ENCODE measurements at places on chromosomes 16 and 17.

DNA sequence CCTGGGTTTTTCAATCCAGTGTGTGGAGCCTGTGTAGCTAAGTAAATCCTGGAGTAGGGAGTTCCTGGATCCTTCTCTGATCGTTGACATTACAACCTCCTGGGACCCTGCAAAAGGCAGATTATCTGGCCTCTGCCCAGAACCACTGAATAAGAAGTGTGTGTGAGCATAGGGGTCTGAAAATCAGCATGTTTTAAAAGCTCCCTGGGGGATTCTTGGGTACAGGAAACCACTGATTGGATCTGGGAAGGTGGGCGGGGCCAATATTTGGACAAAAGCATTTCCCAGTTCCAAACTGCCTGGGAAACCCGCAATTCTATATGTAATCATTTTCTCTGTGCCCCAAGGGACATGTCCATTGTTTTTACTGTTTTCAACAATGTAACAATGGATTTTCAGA lies 27.2 kb upstream of the BEAN1 start:
- no peak for DNase-seq

DNA sequence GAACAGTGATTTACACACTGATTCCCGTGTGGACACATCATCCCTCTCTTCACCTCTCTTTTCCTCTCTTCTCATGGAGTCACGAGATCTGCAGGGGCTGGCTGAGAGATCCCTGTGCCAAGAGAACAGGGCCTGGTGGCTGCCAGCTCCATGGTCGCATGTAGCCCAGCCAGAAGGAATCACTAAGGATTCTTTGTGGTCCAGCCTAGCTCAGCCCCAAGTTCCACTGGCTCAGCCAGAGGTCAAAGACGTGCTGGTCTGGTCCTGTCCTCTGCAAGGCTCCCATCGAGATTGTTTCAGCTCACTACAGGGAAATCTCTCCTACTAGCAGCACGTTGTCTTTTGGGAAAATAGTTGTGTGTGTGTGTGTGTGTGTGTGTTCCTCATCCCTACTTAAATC lies 66.4 kb downstream of the NDEL1 start:
- DNase-seq: no peak

DNA sequence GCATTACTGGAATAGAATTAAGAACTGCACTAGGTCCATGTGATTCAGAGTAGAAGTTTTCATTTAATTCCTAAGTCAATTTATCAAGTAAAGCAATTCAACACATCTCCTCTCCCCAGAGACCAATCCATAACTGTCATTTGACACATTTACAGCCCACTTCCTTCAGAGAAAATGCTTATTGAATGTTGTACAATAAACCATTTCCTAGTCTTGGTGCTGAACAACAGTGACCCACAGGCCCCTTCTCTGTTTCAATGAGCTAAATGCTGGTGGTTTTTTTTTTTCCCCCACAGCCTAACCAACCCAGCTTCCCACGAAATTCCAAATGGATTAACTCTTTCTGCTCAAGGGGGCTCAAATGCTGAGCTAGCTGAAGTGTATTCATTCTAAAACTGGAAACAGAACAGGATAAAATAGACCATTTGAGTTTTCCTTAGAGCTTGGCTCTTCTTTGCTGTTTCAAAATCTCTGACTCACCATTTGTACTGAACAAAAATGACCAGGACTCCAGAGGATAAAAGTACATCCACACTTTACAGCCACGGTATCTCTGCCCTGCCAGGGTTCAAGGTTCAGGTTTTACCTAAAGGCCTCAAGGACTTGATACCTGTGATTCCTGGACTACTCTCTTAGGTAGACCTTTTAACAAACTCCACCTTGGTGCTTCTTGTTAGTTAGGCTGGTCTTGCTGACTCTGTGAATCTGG lies 62.3 kb downstream of the TMEM100 start:
- no peak for DNase-seq

DNA sequence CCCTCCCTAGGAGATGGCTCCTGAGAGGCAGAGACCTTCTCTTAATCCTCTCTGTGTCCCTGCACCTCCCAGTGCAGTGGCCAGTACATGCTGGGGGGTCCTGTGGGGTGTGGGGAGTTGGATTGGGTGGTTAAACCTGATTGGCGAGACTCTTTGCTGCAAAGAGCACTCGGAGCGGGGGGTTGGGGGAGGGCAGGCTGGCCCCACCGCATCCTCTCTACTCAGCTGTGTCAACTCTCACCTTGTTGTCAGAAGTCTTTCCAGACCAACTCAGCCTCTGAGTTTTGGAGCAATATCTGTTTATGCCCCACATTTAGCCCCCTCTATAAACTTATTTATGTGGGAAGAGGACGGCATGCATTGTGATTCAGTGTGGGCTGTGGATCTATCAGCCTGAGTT lies 40.0 kb downstream of the SMARCE1 start:
- no peak for DNase-seq

- DNase-seq: no peak
Measured at GRCh38 chr16:82135844-82136243, 34.2 kb downstream of the MPHOSPH6 start.

- DNase-seq: no peak
Measured at GRCh38 chr17:14157822-14158221, 78.8 kb downstream of the CDRT15 start.

DNA sequence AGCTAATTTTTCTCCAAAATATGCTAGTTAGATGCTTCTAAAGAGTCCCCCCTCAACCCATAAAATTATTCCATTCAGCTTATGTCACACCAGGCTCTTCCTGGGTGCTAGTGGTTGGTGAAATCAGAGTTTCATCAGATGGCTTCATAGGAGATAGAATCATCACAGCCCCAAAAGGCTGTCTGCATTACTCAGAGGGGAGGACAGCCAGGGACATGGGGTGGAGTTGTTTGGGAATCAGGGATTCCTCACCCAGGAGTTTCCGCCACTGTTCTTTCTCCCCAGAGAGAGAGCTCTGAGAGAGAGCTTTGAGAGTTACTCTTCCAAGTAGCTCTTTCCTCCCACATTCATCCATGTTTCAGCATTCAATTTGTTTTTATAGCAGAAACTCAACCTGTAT lies 288 bp upstream of the KRT34 start:
- DNase-seq: peak; percentile 75

DNA sequence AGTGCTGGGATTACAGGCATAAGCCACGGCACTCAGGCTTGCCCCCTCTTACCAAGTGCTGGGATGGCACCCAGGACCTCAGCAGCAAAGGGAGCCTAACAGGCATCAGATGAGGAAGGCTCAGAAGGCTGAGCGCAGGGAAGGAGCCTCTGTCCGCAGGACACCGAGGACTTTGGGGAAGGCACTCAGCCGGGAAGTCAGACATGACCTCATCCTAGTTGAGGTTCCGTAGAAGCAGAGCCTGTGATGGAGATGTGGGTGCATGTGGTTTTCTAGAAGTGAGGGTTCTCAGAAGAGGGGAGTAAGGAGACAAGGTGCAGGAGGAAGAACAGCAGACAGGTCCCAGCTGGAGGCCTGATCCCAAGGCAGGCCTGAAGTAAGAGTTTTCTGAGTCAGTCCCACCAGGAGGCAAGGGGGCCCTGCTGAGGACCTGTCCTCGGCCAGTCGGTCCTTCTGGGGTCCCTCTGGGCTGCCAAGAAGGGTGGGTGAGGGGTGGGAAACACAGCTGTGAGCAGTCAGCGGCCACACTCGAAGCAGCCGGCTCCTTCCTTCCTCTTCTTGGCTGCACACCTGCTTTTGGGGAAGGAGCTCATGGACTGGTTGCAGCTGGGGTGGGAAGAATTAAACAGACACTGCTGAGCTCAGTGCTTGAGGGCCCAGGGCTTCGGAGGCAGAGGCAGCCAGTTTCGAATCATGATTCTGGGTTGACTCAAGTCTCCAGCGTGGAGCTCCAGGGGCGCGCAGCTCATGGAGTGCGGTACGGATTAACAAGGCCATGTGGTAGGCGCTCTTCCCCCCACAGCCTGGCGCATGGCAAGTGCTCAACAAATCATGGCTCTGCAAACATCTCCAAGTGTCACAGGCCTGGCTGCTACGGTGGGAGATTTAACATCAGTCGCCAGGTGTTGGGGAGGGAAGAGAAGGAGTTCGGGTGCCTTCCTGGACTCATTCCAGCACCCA lies 38.9 kb upstream of the SNN start:
- no peak for DNase-seq

GRCh38 chr16:68823401-68824135 lies 19.8 kb upstream of the TANGO6 start:
- DNase-seq: peak; percentile 71

DNA sequence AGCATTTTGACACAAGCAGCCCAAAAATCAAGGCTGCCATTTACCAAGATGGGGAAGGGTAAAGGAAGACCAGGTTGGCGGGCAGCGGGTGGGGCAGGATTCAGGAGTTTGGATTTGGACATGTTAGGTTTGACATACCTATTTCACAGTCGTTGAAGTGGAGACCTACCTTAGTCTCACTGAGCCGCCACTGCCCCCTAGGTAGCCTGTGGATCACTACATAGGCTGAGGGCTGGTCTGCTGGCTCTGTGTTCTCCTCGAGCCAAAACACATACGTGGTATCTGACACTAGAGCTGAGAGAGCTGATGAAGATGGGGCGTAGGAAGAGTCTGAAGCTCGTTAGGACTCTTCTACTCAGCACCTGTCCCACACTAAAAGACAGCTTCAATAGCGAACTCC lies 115.1 kb downstream of the HIC1 start:
- DNase-seq: no peak

DNA sequence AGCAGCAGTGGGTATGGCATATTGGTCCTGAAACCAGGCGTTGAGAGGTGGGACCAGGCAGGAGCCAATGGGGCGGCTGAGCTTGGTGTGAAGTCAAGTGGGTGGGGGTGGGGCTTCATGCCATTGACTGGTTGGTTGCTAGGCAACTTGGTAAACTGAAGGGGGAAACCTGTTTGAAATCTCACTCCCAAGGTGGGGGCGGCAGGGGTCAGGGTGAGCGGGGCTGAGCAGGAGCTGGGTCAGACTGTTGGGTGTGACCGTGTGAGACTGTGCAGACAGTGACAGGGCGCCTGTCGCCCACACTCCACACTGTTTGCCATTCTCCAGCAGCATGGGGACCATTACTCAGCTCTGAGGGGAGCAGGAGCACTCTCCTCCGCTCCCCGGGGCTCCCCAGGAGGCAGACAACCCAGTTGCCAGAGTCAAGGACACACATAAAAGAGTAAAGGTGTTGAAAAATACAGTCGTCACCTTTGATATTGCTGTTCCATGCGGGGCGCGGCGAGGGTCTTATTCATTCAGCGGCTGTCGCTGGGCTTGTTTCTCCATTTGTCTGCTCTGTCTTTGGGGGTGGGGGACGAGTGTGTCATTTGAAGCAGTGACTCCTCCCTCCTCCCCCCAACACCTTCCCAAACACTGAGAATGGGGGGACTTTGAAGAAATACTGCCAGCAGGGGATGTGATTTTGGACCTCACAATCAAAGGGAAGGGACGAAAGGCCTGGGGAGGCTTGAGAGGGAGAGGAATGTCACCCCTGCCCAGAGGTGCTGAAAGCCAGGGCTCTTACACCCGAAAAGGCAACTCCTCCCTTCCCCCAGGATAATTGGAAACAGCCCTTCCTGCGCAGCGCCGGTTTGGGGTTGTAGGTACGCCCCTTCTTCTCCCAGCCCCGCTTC lies 1.2 kb upstream of the EFNB3 start:
- DNase-seq: no peak

DNA sequence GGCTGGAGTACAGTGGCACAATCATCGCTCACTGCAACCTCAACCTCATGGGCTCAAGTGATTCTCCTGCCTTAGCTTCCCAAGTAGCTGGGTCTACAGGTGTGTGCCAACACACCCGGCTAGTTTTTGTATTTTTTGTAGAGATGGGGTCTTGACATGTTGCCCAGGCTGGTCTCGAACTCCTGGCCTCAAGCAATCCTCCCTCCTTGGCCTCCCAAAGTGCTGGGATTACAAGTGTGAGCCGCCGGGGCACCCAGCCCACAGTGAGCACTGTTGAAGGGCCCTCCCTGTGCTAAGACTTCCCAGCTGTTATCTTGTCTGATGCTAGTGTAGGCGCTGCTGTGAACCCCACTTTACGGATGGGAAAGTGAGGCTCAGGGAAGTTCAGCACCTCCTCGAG lies 8.0 kb downstream of the CASKIN1 start:
- DNase-seq: no peak

GRCh38 chr17:40350689-40351358 lies 13.7 kb downstream of the GJD3 start:
- DNase-seq: no peak

- no peak for DNase-seq
Measured at GRCh38 chr17:81039854-81040758, 5.2 kb downstream of the BAIAP2 start.

DNA sequence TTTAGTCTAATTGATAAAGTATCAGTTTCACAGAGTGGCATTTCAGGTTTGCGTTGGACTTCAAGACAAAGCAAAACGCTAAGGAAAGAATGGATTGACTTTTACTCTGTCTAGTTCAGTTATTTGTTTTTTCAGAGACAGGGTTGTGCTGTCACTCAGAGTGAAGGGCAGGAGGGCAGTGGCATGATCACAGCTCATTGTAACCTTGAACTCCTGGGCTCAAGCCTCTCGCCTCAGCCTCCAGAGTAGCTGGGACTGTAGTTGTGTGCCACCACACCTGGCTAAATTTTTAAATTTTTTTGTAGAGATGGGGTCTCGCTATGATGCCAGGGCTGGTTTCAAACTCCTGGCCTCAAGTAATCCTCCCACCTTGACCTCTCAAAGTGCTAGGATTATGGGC lies 86.4 kb downstream of the CACNG1 start:
- DNase-seq: no peak

GRCh38 chr16:23214796-23215195 lies 32.3 kb downstream of the SCNN1G start:
- DNase-seq: no peak

- DNase-seq: no peak
Measured at GRCh38 chr17:19716108-19717030, at the start of gene SLC47A2. Gene SLC47A2, minus strand, starts transcription at chr17:19716584. Its CDS starts 29 bp downstream, at chr17:19716555.

Measured in GM04503 (cell line).